ENCODE measurements at places on chromosomes 5 and 9.
A peak's percentile ranks its signal among the peaks of the same experiment; 100 is the strongest.

GRCh38 chr9:89799766-89800165 is 195.0 kb downstream of the GADD45G start:
- no peak for DNase-seq

GRCh38 chr5:180720486-180720885 is 19.4 kb downstream of the OR2Y1 start:
- DNase-seq: no peak

DNA sequence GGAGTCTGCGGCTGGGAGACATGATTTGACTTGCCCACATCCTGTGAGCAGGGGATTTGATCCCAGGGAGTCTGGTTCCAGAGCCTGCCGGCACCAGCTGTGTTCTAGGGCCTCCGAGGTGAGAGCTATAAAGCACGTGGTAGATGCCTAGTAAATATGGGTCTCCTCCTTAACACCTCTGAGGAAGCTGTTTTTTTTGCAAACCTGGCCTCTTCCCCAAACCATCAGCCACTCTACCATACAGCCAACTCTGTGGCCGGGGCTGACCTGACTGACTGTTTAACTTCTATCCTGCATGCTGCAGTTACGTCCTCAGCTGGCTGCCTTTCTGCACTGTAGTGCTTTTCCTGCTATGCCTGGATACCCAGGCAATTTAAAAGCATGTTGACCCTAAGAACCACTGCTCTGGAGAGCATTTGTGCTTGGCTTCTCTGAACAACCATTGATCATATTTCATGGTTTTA is 220.5 kb downstream of the SLIT3 start:
- no peak for DNase-seq

GRCh38 chr5:82314964-82315758 is 37.0 kb upstream of the RPS23 start:
- DNase-seq: no peak

DNA sequence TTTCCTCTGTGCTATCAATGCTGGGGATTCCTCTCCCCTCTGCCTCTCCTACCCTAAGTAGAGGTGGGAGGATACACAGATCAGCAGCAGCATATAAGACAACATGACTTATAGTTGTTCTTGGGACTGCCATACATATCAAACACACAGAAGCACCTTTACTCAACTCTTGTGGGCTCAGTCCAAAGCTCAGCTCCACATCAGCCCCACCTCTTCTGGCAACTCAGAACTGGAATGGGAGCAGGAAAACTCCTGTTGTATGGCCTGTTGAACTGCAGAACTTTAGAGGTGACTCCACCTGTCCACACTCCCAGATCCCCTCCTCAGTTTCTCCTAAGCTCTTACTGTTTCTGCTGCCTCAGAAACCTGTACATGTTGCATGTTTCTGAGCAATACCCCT is 127.8 kb downstream of the SV2C start:
- DNase-seq: no peak

- no peak for DNase-seq
Observed at GRCh38 chr5:155259648-155260047, 246.1 kb downstream of the KIF4B start.

DNA sequence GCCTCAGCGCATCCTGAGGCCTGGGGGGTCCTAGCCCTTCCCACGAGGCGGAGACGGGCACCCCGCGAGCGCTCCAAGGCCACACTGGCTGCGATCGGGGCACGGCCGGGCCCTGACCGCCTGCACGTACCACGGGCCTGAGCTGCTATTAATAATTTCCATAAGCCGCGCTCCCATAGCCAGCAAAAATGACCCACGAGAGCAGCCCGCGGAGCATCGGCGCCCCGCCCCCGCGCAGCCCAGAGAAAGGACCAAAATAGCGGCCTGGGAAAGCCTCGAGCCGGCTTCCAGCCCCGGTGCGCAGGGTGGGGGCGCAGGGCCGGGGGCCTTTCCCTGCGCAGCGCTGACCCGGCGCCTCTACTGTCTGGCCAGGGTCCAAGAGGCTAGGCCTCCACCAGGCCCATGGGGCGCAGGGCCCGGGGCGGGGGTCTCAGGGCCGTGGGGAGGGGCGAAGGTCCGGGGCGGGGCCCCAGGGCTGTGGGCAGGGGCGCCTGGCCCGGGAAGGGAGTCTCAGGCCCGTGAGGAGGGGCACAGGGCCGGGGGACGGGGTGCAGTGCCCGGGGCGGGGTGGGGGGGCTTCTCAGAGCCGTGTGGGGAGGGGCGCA is 54.4 kb downstream of the EXD3 start:
- no peak for DNase-seq

- no peak for DNase-seq
Observed at GRCh38 chr9:69332067-69332685, 7.2 kb downstream of the ENTREP1 start.

- no peak for DNase-seq
Observed at GRCh38 chr9:129397335-129397734, 219.3 kb upstream of the IER5L start.

DNA sequence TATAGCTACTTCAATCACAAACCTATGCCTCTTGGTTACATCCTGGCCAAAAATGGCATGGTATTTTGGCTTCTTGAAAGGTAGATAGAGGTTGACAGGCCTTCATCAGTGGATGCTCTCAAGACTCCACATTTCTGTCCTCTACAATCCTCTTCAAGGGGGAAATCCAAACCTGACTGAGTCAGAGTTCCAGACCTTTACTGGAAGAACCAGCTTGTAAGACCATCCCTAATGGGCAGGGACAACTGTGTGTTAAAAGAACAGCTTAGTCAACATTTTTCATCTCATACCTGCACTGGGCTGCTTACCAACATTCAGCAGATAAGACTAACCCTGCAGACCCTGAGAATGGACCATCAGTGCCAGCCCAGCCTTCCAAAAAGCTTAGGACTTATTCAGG is 155.7 kb downstream of the CDK5RAP2 start:
- DNase-seq: no peak

DNA sequence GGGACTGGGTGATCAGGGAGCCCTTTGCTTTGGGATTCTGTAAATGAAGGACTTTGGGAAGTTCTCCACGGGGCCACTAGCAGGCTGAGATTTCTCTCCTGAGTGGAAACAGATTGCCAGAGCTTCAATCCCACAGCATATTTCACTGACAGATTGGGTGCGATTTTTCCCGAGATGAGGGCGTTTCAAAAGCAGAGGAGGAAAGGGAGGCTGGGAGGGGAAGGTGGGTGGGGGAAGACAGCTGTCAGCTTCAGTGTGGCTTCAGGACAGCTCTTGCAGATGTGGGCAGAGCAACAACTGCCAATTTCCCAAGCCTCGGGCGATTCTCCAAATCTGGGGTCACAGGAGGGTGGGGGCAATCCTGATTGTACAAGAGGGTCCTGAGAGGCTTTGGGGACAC is 258.5 kb upstream of the ADRA1B start:
- DNase-seq: no peak

GRCh38 chr5:137834498-137835049 is 33.1 kb upstream of the MYOT start:
- no peak for DNase-seq

DNA sequence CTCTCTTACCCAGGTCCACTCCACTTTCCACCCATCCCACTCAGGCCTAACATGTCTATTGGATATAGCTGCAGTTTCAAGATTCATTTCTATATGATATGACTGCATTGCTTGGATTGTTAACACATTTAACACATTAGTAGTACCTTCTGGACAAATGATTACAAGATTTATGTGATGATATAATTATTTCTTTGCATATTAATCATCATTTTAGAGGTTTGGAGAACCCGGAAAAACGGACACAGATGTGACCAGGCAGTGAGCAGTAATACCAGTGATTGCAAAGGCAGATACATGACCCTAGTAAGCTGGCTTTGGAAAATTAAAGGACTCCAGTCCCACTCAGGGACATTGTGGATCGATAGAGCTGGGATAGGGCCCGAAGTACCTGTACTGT is 103.8 kb downstream of the PRR16 start:
- peak; percentile 39 for DNase-seq

- DNase-seq: no peak
Observed at GRCh38 chr5:140794595-140795258, at the start of gene PCDHA2. Gene PCDHA2, plus strand, starts transcription at chr5:140794852.

DNA sequence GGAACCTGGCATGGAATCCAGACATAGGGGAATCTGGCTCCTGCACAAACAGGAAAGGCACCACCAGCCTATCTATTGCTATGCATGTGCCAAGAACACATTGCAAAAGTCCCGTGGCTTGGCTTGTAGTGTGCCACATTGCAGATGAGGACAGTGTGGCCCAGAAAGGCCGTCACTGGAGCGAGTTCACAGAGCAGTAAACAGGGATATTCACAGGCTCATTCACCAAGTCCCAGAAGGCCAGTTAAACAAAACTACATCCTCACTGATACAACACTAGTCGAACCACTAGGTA is 39.6 kb upstream of the TRIM32 start:
- no peak for DNase-seq

- DNase-seq: no peak
Observed at GRCh38 chr5:142540922-142541422, 144.9 kb downstream of the FGF1 start.

- DNase-seq: no peak
Observed at GRCh38 chr5:160792732-160793529, 59.1 kb downstream of the ATP10B start.

DNA sequence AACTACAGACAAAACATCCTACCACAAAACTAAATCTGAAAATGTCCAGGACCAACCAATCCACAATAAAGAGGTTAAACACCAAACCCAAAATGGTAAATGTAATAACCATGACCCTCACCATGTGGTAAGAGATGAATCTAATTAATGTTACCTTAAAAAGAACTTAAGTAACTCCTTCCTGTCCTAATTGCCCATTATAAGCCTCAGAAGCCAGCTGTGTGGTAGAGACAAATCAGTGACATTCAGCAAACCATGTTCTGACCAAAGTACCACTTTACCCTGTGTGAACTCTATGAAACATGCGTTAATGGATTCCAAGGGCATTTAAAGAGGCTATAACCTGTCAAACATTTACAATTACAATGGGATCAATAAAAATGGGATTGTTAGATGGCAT is 25.0 kb downstream of the LPAR1 start:
- no peak for DNase-seq

- no peak for DNase-seq
Observed at GRCh38 chr5:150460781-150461180, 11.2 kb upstream of the RPS14 start.

DNA sequence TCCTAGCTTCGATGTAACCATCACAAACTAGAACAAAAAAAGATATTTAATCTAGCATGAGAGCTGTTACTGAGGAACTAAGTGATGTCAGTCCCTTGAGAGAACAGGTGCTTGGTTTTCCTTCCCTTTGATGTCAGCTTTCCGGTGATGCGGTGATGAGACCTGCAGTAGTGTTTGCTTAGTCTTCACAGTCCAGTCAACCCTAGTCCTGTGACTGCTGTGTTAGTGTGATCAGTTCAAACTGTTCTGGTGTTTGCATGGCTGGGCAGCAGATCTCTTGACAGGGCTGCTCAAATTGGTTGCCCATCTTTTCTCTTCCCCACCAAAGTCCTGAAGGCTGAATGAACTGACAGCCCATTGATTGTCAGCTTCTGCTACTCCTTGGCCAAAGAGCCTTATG is 608.6 kb upstream of the DAB2 start:
- no peak for DNase-seq

- no peak for DNase-seq
Observed at GRCh38 chr5:124195411-124195810, 551.0 kb downstream of the ZNF608 start.

DNA sequence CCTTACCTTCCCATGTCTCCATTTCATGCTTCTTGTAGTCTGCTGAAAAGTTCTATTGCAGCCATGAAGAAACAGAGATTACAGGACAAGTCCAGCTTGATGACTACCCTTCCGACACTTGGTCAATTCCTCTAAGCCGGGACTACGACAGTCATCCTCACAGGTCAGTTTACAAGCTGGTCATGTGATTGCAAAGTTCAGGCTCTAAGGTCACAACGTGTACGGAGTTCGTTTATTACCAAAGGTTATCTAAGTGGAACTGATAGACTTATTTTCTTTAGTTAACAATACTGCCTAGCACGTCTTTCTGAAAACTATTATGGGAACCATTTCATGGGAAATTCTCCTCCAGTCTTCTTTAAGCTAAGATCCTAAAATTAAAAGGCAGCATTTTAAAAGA is 88.5 kb upstream of the NR5A1 start:
- no peak for DNase-seq

GRCh38 chr5:3019045-3019444 is 267.6 kb upstream of the IRX2 start:
- DNase-seq: no peak

GRCh38 chr5:142353071-142353472 is 28.3 kb upstream of the SPRY4 start:
- DNase-seq: no peak
